Lower leg skin (tissue), 4 donors: ENCODE measurements at places on chromosomes 3 and 15. TPM values are rescaled to one million over a fixed set of nuclear protein-coding genes. Genes with fewer than 3 reads are reported as not detected.

The RNF7 gene
- total RNA-seq = 85.1 TPM

- DNase-seq = no peak
Measured at GRCh38 chr3:72728958-72729467, 119.2 kb downstream of the SHQ1 start.

GRCh38 chr15:73658645-73659044, 25.5 kb upstream of the NPTN start:
- no peak for DNase-seq

The AADAC gene
- total RNA-seq = 6.2 TPM
